ENCODE measurements at places on chromosomes 1 and 21.

DNA sequence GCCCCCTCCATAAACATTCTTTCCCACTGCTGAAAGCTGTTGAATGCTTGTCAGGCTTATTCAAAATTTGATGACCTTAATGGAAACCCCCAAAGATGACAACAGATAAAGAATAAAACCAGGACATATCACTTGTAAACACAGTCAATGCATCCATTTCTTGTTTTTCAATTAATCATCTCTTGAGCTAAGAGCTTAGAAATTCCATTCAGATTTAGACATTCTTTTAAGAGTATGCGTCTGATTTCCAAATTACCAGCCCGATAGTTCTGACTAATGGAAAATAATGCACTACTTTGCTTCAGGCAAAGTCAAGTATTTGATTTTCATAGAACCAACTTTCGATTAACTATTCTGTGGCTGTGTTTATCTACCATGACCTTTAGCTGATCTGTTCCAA, 100.6 kb upstream of the RUNX1 start:
- peak; percentile 51 for DNase-seq

GRCh38 chr1:22408230-22408629, 43.4 kb upstream of the ZBTB40 start:
- no peak for DNase-seq

DNA sequence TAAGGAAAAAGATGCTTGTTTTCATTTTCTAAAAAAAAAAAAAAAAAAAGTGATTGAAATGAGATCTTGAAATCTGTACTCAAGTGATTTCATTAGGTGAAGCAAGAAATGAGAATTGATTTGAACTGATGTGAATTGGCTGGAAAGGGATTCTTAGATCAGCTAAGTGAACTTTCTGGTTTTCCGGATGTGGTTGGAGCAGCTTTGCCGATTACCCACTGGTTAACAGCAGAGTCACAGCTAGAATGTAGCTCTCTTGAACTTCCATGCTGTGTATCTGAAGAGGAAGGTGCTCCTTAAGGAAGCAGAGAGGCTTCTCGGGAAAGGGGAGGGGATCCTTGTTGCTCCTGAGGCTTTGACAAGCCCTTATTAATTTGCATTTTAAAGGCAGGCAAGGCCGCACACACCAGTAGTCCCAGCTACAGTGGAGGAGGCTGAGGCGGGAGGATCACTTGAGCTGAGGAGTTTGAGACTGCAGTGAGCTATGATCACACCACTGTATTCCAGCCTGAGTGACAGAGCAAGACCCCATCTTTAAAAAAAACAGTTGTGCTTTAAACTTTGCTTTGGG, 28.7 kb upstream of the PWP2 start:
- no peak for DNase-seq

DNA sequence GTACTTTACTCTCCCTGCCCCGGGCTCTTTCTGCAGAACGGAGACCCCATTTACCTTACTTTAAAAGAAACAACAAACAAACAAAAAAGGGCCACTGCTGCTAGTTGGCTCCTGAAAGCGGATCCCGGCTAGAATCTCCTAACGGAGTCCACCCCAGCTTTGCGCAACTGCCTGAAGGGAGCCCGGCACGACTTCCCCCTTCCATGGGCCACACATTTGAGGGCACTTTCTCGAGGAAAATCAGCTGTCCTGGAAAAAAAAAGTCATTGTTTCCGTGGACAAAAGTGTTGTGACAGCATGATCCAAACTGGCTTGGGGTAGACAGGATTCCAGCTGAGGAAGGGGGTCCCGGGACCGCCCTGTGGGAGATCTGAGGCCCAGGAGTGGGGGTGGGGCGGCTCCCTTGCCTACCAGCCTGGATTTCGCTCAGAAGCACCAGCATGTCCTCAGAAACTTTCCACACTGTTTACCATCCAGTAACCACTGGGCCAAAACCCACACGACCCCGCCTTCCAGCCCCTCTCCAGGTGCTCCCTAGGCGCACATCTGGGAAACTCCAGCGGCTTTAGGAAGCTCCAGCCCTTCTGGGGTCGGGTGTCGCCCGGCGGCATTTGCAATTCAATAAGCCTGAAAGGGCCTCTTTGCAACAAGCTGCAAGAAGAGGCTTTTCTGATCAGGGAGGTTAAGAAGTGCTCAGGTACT, 4.8 kb downstream of the RIPK4 start:
- peak; percentile 44 for DNase-seq

- DNase-seq = no peak
These were observed 12.3 kb downstream of the SGIP1 start for GRCh38 chr1:66546047-66546810.

GRCh38 chr1:112673592-112674439, 643 bp upstream of the MOV10 start:
- peak; percentile 66 for DNase-seq

GRCh38 chr1:32741413-32742198, 39.0 kb upstream of the SYNC start:
- DNase-seq = peak; percentile 90

DNA sequence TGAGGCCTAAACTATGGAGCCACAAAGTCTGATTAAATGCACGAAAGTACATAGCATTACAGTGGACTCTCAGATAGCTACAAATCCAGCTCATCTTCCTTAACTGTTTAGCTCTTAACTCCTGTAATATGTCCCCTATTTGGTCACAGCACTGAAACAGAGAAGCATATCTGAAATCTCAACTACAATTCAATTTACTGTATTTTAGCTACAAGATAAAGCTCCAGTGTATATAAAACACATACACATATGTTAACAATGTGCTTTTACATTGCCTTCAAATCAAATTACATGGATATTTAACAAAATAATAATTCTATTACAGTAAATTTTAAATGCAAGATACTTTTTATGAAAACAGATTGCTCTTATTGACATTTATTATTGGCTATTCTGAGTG, 849.3 kb upstream of the PRMT6 start:
- no peak for DNase-seq

DNA sequence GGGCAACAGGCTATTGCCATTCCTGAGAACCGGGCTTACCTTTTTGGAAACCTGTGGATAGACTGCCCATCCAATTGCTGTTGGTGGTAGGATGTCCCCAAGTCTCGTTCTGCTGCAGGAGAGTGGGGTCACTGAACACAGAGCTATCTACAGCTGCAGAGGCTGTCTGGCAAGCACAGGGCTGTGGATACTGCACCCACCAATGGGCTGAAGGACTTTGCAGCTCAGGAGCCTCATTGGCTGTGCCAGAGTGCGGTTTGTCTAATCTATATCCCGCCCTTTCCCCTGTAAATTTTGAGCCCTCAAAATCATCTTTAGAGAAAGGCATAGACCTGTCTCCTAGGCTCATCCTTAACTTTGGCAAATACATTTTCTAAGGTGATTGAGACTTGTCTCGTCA, 15.3 kb downstream of the RNF187 start:
- DNase-seq = no peak

DNA sequence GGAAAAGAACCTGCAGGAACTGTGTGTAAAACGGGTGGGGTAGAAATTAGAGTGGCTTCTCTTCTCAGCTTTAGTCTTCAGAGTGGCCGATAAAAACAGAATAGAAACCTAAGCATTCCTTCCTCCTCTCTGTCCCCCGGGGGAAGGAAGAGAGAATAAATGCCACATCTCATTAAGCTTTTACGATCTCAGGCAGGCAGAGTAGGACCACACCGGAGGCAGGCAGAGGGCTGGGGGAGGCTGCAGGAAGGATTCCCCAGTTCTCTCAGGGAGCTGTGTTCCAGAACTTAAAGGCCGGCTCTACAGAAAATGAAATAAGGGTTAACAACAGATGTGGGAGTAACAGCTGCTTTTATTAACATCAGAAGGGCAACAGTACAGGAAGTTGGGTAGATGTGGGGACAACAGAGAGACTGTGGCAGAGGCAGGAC, 24.5 kb upstream of the MEF2D start:
- DNase-seq = no peak

DNA sequence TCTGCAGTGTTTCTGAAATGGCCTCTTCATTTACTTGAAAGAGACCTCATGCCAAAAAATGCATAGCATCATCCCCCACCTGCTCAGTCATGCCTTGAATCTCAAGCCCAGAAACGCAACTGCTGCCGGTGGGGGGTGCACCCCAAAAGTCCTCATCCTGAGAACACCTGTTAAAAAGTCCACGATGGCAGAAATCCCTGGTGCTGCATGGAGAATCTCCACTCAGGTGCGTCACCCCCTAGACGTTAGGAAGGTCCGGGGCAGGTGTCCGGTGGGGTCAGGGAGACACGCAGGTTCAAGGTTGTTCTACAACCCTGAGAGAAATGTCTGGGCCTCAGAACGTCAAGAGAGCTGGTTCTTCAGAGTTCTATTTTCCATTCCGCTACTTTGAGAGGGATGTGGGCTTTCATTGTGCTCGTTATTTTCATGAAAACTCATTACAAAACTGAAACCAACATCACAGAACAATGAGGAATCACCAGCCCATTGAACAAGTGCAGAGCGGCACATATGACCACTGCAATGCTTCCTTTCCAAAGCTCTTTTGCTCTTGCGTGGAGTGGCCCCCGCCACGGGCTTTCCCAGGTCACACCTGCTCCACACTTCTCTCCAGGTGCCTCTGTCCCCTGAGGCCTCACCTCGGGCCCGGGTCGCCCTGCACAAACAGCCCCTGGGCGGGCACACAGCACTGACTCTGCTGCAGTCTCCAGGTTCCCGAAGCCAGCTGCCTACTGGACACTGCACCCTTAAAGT, 201.9 kb downstream of the TOMM20 start:
- DNase-seq = no peak

- DNase-seq = peak; percentile 33
These were observed 29.7 kb upstream of the CDC14A start for GRCh38 chr1:100322436-100323211.

DNA sequence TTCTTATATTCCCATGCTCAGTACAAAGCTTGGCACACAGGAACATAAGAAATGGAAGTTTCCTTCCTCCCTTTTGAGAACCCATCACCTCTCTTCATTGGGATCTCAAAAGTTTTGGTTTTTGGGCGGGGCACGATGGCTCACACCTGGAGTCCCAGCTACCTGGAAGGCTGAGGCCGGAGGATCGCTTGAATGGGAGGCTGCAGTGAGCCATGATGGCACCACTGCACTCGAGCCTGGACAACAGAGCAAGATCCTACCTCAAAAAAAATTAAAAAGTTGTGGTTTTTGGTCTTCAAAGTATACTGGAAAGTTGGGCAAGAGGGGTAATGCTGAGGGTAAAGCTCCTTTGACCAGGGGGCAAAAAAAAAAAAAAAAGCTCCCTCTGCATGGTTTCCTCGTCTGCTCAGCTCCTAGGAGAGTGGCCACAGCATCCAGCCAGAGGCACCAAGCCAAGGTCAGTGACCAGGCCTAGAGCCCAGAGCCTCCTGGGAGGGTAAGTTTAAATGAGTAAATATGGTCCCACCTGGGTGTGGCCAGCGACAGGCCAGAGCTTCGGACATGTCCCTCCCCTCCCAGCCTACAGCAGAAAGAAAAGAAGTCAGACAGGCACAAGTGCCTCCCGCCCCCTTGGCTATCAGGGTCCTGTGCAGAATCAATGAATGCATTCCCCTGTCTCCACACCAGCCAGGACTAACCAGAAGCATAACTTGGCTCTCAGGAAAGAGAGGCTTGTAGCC, 5.0 kb downstream of the MEF2D start:
- peak; percentile 38 for DNase-seq

GRCh38 chr1:221718381-221719277, 23.3 kb downstream of the DUSP10 start:
- peak; percentile 74 for DNase-seq

GRCh38 chr1:220407191-220407590, 120.7 kb upstream of the MARK1 start:
- DNase-seq = no peak

GRCh38 chr1:7301664-7301981, 469.5 kb upstream of the VAMP3 start:
- DNase-seq = no peak

- peak; percentile 72 for DNase-seq
These were observed 3.1 kb downstream of the LAMB3 start for GRCh38 chr1:209648931-209649776.

- peak; percentile 98 for DNase-seq
These were observed at the start of gene SPEN for GRCh38 chr1:15847100-15847892. TSS of gene SPEN (plus strand) at chr1:15847707. CDS start at chr1:15848068, 361 bp downstream.

- DNase-seq = no peak
These were observed 1755.4 kb downstream of the PLA2G4A start for GRCh38 chr1:188584119-188584518.

GRCh38 chr21:31253684-31254083, 90.4 kb downstream of the TIAM1 start:
- no peak for DNase-seq

GRCh38 chr1:109240158-109241152, 8.9 kb upstream of the CELSR2 start:
- peak; percentile 80 for DNase-seq

GRCh38 chr1:66237042-66237441, 296.9 kb upstream of the SGIP1 start:
- no peak for DNase-seq

- no peak for DNase-seq
These were observed 151.5 kb downstream of the FCRL5 start for GRCh38 chr1:157400766-157401165.

DNA sequence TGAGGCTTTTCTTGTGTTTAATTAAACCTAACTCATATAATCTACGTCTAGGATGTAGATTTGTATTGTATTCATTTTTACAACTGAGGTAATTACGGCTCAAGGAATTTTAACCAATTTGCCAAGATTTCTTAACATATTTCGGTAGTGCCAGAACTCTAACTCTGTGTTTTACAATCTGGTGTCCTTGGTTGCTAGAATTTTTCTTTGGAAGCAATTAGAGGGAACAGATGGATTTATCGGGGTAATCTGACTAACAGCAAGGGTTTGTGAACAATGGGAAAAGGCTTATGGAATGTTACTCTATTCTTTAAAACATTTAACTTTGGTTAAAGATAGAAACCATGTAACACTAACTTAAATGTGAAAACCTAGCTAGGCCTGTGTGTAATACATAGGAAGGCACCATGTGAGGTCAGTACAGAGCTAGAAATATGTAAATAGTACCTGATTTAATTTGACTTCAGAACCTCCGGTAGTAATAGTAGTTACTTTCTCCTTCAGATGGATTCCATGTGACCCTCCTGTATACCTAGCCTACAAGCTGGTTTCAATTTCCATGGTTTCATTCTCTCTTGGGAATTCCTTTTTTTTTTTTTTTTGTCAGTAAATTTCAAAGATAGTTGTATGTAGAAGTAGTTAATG, 1.2 kb downstream of the MTF2 start:
- DNase-seq = peak; percentile 36

DNA sequence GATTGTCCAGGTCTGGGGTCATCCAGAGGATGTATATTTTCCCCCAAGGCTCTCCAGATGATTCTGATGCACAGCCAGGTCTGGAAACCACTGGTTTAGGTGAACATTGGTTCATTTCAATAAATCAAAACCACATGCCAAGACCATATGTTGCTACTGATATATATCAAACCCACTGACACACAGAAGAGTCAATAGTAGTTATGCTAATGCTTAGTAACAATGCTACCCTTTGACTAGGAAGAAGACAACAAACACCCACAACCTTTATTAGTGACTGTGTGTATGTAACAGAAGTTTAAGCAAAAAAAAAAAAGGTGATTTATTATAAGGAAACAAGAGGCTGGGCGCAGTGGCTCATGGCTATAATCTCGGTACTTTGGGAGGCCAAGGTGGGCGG, 35.6 kb upstream of the POU2F1 start:
- no peak for DNase-seq

Measured in AG20443 (cell line).